T47D (cell line): ENCODE measurements at places on chromosomes 12 and 14.

DNA sequence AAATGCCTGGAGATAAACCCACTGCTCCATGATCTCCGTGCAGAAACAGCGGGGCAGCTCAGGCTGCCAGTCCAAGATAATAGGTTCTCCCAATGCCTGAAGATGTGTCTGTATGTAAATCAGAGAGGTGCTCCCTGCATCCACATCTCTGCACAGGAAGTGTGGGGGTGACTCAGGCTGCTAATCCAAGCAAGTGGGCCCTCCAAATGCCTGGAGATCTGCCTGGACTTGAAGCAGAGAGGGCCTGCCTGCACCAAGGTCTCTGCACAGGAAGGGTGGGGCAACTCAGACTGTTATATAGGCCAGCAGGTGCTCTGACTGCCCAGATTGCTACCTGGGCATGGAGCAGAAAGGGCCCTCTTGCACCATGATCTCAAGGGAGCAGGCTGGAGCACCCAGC, 504.7 kb downstream of the LRFN5 start:
- DNase-seq = no peak

- DNase-seq = no peak
Observed at GRCh38 chr12:95739561-95740313, 50.8 kb downstream of the NTN4 start.

DNA sequence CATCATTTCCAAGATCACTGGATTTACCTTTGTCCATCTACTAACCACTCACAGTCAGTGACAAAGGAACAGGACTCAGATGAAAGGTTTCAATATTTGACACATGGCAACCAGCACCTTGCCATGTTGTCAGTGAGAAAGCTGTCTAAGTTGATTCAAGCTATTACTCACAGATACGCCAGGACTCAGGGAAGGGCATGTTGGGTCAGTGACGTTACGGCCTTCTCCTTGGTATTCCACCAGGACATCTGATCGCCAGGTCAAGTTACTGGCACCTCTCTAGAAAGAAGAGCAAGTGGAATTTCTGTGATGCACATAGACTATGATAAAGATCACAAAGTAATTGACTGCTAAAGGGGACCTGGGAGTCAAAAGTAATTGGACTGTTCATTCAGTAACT, 36.4 kb downstream of the GNS start:
- DNase-seq = no peak

DNA sequence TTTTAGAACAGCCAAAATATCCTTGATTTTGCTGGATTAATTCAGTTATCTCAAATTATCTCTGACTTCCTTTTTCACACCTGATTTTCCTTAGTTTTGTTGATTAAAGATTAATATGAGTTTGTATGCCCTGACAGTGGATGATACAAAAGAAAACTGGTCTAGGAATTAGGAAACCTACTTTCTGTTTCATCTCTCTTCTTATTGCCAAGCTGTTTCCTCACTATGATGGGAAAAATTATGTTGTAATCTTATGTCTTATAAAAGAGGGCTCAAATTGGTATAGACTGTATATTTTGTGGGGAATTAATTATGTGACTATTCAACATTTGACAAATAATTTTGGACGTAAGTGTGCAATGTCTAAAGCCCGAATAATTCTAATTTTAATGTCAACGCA, 271.6 kb downstream of the FBXL14 start:
- DNase-seq = no peak

GRCh38 chr12:14810953-14811483, 3.0 kb downstream of the SMCO3 start:
- no peak for DNase-seq

DNA sequence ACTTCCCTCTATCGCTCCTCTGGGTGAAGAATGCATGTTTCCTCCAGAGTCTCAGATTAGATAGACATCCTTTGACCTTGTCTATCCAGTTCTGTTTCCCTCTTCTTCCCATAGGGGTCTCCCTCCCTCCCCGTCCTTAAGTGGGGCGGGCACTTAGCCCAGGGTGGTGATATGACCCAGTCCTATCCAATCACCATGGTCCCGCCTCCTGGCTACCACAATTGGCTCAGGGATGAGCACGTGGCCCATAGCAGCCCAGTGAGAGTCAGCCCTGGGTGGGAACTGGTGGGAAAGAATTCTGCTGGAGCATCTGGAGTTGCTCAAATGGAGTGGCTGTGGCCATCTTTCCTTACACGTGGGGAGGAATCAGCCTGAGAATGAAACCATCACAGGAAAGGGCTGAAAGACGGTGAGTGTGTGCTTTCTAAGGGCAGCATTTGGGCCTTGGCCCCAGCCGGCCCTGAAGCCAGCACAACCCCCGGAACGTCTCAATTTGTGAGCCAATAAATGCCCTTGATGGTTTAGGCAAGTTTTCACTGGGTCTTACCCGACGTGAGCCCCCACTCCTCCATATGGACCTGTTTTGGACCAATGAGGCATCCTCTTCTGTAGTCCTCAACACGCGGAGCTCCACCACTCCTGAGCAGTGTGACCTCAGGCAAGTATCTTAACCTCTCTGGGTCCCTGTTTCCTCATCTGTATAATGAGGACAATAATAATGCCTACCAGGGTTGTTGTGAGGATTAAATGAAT, 14.4 kb upstream of the MLXIP start:
- peak; percentile 69 for DNase-seq

DNA sequence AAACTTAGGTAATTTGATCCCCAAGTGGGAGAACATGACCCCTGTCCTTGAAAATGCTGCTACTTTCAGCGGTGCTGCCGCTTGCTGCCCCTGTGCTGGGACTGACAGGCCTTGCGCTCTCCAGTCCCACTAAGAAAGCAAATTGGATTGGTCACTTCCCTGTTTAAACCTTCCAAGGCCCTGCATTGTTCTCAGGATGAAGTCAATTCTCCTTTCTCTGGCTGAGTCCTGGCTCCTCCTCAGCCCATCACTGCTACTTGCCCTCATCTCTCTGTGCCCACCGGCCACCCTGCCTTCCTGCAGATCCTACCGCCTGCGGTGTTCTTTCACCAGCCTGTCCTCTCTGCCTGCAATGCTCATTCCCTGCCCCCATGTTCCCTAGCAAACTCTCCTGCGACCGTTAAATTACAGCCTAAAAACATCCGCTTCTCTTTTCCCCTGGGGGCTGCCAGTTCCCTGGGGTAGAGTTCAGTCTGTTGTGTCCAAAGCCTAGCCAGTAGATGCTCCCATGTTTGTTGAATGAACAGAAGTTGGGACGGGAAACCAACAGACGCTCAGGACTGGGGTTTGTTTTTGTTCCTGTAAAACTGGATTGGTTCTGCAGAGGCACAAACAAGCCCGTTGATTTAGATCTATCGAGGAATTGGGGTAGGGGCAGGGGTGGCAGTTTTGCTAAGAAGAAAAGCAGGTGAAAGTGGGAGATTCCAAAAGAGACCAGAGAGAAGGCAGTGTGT, 127.3 kb upstream of the HIF1A start:
- DNase-seq = peak; percentile 56

DNA sequence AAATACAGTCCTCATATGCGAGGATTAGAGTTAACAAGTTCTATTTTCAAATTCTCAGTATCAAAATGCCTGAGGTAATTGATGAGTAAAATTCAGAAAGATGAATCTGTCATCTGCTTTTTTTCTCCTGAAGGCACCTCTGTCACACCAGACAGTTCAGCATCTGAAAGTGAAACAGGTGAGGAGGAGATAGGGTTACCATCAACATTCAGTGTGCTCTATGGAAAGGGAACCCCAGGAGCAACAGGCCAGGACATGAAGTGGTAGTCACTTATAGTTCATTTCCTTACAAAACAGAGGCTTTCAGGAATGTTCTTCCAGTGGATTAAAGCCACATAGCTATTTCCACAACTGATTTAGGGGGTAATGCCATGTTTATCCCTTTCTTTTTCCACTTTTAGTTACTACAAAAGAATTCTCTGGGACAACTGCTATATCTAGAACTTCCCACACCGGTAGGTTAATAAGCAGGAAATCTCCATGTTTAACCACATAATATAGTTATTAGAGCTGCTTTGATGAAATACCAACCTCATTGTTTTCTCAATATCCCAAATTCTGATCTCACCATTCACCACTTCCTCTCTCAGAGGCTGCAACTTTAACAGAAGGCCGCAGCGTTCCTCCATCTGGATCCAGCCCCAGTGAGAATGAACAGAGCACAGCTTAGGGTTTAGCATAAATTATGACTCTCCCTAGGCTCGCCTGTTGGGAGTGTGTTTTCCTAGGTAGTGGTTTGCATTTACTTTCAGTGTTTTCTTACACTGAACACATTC, 177.0 kb upstream of the CNTN1 start:
- DNase-seq = no peak

- DNase-seq = no peak
Observed at GRCh38 chr12:5384015-5384414, 47.9 kb upstream of the NTF3 start.

DNA sequence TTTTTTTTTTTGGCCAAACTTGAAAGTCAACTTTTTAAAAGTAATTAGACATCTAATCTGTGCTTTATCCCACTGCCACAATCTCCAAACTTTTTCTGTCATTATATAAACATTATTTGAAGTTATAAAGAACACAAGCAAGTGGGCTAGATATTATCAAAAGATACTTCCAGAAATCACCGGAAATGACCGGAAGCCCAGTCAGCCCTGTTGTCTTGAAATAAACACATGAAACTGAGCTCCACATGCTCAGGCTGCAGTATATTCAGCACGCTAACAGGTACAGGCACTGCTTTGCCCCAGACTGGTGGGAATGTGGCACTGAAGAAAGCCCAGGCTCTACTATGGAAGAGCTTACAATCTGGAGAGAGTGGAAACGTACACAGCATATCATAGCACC, 158.9 kb upstream of the PLEKHG7 start:
- DNase-seq = peak; percentile 31

- no peak for DNase-seq
Observed at GRCh38 chr12:32398181-32398580, 1.2 kb upstream of the FGD4 start.

DNA sequence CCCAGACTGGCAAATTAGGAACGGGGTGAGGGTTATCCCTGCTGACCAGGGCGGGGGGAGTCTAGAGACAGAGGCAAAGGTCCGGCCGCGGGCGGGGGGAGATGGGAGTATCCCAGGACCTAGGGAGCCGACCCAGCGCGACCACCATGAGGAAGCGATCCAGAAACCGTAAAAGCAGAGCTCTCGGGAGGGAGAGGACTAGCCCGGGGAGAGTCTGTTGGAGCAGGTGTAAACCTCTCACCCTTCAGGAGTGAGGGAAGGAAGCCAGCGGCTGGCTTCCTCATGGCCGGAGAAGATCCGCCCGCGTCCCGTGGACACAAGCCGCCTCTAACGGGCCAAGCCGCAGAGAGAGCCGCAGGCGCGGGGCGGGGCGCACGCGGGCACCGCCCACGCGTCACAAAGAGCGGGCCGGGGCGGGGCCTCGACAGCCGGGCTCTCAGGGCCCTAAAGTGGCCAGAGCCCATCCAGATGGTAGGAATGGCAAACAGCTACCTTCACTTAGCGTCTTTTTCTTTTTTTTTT, at the start of gene ACRBP:
Gene ACRBP (minus strand): TSS at position 350 of the 522 bp plus-strand sequence. CDS start 66 bp downstream, at position 284.
- no peak for DNase-seq
